ENCODE measurements at places on chromosomes 1 and 21. TPM values are rescaled to one million over a fixed set of nuclear protein-coding genes. Genes with fewer than 3 reads are reported as not detected.

The TEKT2 gene
- 0.20 TPM for total RNA-seq

The SLAMF8 gene
- total RNA-seq, result 1.5 TPM

The SPATA45 gene
- not detected for total RNA-seq

The LDLRAD1 gene
- total RNA-seq, result not detected

The PLA2G4A gene
- total RNA-seq, result 5.6 TPM

The SMPDL3B gene
- not detected for total RNA-seq

The LCE2A gene
- total RNA-seq, result not detected

The LYPD8 gene
- total RNA-seq, result 1.4 TPM

The CHAF1B gene
- total RNA-seq, result 10.3 TPM

The CAPZA1 gene
- total RNA-seq, result 265 TPM

The C1orf87 gene
- total RNA-seq, result not detected

The UBXN10 gene
- total RNA-seq, result 0.10 TPM

The DPT gene
- total RNA-seq, result 75.6 TPM

The CD247 gene
- total RNA-seq, result not detected

The OVAAL gene
- total RNA-seq, result 0.68 TPM

The TDRD5 gene
- total RNA-seq, result not detected

The OSCP1 gene
- total RNA-seq, result 11.9 TPM

The UBASH3A gene
- total RNA-seq, result not detected

The ACTN2 gene
- total RNA-seq, result 0.48 TPM

The OMA1 gene
- 23.5 TPM for total RNA-seq

The ZNF670 gene
- 6.0 TPM for total RNA-seq

The CFAP107 gene
- total RNA-seq, result not detected
